ENCODE measurements at places on chromosomes 11 and 22.

DNA sequence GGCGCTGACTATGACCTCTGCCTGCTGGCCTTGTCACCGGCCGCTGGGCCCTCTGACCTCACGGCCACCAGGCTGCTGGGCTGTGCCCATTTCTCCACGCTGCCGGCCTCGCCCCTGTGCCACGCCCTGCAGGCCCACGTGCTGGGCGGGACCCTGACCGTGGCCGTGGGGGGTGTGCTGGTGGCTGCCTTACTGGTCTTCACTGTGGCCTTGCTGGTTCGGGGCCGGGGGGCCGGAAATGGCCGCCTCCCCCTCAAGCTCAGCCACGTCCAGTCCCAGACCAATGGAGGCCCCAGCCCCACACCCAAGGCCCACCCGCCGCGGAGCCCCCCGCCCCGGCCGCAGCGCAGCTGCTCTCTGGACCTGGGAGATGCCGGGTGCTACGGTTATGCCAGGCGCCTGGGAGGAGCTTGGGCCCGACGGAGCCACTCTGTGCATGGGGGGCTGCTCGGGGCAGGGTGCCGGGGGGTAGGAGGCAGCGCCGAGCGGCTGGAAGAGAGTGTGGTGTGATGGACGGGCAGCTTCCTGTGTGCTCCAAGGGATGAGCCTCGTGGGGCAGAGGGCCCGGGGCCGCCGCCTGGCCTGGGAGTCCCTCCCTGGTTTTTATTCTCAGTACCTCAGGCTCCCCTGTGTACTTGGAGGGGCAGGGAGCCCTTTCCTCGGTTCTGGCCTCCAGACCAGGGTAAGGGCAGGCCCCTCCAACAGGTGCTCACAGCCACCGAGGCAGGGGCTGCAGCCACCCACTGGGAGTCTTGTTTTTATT is 3.0 kb downstream of the LRFN4 start:
- no peak for DNase-seq

GRCh38 chr11:58919980-58920379 is 19.3 kb upstream of the GLYATL1 start:
- DNase-seq = no peak

DNA sequence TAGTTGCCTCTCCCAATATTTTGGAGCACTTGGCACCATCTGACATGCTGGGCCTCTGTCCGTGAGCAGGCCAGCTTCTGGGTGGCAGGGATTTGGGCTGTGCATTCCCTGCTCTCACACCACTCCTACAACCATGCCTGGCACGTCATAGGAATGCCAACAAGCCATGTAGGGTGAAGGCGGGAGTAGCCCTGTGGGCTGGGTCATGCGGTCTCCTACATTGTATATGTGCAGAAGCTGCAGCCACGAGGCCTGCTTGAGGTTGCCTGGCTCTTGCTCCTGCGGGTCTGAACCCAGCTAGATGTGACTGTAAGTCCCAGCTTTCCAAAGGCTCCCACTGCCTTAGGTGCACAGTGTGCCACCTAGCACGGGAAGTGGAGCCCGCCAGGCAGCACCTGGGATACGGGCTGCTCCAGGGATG is 14.5 kb downstream of the MYEOV start:
- DNase-seq = no peak

GRCh38 chr11:122091835-122092234 is 24.2 kb downstream of the BLID start:
- no peak for DNase-seq

GRCh38 chr11:12792590-12792989 is 118.4 kb downstream of the TEAD1 start:
- no peak for DNase-seq

DNA sequence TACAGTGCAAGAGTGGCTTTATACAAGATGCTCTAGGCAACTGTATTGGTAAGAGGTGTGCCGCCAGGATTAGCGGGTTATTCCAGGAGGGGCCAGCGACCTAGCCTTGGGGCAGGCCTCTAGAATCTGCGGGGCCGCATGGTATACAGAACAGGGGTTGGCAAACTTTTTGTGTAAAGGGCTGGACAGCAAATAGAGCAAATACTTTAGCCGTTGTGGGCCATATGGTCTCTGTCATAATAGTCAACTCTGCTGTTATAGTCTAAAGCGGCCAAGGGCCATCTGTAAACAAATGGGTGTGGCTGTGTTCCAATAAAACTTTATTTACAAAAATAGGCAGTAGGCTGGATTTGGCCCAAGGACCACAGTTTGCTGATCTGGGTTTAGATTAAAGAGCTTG is 32.6 kb downstream of the FBLN1 start:
- DNase-seq = no peak
